Brain pericyte (primary cell): ENCODE measurements at places on chromosomes 2 and 18.

DNA sequence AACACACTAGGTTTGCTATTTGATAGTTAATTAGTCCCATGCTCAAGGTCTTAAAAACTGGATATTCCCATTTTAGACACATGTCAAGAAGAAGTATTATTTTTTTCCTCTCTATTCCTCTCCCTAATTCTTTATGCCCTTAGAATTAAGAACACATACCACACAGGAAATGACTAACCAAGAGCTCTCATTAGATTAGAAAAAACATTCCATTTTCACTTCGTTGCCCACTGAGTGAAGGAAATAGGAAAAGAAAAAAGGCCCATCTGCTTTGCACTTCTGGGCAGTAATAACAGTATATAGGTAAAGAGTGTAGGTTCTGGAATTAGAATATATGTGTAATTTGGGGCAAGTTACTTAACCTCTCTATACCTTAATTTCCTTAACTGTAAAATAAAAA lies 26.9 kb downstream of the ACADL start:
- no peak for DNase-seq

DNA sequence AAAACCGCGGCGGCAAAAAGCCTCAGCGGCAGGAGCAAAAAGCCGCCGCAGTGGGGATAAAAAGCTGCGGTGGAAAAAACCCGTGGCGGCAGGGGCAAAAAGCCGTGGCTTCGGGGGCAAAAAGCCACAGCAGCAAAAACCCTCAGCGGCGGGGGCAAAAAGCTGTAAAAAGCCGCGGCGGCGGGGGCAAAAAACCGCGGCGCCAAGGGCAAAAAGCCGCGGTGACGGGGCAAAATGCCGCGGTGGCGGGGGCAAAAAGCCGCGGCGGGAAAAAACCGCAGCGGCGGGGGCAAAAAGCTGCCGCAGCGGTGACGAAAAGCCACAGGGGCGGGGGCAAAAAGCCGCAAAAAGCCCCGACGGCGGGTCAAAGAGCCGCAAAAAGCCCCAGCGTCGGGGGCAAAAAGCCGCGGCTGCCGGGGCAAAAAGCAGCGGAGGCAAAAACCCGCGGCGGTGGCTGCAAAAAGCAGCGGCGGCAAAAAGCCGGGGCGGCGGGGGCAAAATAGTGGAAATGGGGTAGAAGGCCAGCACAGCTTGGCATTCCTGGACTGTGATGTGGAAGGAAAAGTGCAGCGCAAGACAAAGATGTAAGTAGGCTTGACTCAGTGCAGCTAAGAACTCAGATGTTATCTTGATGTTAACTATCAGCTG lies 151.8 kb downstream of the ANKRD30BL start:
- no peak for DNase-seq

GRCh38 chr2:75047992-75048625 lies 89.7 kb downstream of the POLE4 start:
- no peak for DNase-seq

DNA sequence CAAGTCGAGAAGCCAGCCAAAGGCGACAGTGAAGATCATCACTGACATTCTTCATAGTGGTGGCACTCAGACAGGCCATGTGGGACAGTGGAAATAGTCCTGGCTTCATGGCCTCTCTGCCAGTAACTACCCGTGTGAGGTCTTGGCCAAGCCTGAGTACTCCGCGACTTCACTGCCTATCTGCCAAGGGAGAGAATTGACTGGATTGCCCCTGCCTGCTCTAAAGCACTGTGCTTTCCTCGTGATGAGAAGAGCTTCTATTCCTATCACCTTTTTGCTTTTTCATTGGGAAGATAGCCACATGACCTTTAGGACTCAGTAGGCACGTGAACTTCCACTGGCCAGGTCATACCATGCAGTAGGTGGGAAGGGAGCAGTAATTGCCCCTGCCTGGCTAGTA lies 239.3 kb downstream of the HAUS1 start:
- no peak for DNase-seq

- no peak for DNase-seq
Measured at GRCh38 chr2:14535156-14535555, 97.4 kb upstream of the LRATD1 start.

- no peak for DNase-seq
Measured at GRCh38 chr2:175036582-175037018, 31.4 kb upstream of the CHN1 start.

DNA sequence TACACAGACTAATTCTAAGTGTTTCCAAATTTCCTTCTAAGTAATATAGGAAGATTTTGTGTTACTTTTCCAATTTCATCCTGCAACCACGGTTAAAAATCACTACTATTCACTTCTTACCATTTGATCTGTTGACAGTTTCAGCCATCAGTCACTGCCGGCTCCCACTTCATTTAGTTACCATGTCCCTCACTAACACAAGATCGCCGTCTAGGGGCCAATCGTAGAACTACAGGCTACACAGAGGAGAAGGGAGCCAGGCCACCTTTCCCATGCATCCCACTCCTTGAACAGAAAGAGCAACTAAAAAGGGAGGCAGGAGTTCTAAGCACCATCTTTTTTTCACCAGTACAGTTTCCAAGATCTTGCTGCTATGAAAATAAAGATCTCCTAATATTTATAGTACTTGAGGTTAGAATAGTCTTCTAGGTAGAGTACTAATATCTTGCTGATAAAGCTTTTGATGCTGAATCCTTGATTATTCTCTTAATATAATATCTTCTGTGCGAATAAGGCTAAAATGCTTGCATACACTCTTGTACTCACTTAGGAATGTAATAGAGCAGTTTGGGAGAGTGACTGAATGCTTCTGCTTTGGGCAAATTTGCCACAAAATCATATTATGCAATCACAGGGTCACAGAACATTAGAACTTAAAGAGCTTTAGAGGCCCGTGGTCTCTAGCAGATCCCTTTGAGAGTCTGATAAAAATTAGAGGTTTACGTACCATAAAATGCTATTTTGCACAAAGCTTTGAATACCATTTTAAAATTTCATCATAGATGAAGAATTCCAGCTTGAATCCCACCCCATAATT lies 39.5 kb upstream of the CYP1B1 start:
- DNase-seq = peak; percentile 42

DNA sequence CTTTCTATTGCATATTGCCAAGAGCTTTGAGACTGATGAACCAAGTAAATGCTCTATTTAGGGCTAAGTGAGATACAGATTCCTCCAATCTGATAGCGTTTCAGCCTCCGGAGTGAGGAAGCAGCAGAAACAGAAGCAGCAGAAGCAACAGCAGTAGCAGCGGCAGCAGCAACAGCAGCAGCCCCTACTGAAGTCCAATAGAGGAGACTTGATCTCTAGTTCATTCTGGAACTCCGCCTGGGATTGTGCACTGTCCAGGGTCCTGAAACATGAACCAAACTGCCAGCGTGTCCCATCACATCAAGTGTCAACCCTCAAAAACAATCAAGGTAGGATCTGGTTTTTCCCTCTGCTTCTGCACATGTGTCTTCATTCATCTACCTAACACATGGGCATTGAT lies at the start of gene DPP10:
DPP10 (plus strand) TSS at position 132 of the 400 bp plus-strand sequence.
- no peak for DNase-seq

DNA sequence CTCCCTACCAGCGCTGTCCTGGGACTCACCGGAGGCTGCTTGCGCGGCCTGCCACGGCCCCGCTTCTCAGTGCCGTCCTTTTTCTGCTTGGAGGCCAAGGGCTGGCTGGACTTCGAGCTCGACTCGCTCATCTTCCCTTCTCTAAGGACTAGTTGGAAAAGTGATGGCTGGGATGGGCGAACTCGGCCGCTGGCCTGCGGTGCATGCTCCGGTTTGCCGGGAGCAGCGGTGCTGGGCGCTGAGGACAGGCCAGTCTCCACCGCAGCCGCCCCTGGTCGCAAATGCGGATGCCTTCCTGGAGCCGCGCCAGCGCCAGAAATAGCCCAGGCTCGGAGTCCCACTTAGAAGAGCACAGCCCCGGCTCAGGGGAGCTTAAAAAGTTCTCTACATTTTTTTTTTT lies 3.1 kb downstream of the C2orf81 start:
- no peak for DNase-seq

DNA sequence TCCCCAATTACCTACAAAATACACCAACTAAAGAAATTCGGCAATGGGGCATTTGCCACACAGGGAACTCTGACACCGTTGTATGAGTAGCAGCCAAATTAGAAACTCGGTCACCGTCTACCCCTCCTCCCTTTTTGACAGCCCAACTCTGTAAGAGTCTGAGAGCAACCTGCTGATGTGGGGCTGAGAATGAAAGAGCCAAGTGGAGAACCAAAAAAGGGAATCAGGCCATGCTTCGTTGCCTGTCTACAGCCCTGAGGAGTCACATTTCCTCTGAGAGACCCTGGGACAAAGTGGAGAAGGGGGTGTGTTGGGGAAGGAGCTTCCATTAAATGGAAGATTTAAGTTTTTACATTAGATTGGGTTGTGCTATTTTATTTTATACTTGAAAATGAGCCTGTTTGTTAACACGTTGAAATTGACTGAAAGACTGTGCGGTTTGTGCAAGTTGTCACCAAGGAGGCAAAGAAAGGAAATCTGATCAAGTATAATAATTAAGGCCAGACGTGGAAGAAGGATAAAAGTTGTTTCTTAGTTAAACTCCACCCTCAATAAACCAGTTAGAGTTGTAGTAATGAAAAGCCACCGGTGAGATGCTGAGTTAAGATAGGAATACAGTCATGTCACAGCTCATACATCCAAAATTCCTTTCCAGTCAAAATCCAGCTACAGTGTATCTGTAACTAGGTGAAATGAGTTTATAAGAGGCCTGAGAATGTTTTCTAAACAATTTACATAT lies 131.7 kb upstream of the CREB1 start:
- no peak for DNase-seq

GRCh38 chr2:191758518-191759507 lies 80.9 kb downstream of the NABP1 start:
- DNase-seq = no peak

DNA sequence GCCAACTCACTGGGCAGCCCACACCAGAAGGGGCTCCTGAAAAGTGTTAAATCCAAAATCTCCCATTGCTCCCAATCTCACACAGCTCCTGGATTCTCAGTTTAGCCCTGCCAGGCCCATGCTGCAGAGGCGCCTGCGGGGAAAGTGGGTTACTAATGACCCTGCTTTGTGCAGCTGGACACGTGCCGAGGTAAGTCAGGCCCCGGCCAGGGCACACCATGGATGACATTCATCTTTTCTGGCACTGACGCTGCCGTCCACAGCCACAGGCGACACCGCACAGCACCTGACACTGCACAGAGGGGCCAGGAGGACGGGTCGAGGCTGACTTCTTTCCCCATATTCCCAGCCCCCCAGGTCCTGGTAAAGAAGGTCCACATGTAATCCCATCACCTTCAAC lies 193.5 kb downstream of the EIPR1 start:
- DNase-seq = no peak

- no peak for DNase-seq
Measured at GRCh38 chr2:215430528-215431187, 5.2 kb downstream of the FN1 start.

- no peak for DNase-seq
Measured at GRCh38 chr2:3340144-3340543, 37.5 kb downstream of the EIPR1 start.

GRCh38 chr2:100953406-100954043 lies 48.6 kb upstream of the RPL31 start:
- DNase-seq = no peak

DNA sequence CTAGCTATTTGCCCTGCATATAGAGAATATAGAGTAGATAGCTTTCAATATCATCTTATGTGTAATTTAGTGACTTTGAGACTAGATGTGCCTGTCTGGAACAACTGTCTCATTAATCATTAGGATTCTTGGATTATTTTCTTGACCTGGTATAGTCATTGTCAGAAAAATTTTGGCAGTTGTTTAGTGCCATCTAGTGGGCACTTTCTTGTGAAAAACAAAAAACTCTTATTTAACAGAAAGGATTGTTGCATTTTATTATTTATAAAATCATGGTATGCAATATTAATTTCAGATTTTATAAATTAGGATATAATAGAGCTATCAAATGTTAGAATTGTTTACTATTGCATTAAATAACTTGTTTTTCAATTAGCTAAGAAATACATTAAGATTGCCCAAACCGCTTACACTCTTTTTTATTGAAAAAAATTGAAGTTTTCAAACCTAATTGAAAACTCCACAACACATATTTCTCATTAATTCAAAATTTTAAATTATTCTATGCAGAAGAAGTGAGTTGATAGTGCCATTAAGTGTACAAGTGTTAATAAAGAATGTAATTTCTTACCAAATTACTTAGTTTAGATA lies 80.3 kb downstream of the DYNAP start:
- no peak for DNase-seq

DNA sequence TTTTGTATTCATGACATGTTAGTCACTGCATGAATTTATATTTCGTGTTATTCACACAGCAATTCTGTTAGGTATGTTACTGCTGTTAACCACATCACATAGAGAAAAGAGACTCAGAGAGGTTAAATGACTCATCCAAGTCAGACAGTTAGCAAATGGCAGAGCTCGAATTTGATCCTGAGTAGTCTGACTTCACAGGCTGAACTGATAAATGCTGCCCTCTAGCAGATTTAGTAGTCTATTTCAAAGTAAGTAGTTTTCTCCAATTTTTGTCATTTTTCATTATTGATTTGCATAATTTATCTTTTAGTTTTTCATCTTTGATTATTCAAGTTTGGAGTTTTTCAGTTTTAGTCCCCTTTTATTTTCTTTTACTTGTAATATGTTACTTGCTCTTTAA lies 58.3 kb downstream of the WDR7 start:
- DNase-seq = peak; percentile 30

- no peak for DNase-seq
Measured at GRCh38 chr2:179051250-179051649, 1.3 kb upstream of the CCDC141 start.

- DNase-seq = no peak
Measured at GRCh38 chr2:10448576-10449485, 704 bp upstream of the ODC1 start.
